ENCODE measurements at places on chromosomes 2 and 18. TPM values are rescaled to one million over a fixed set of nuclear protein-coding genes. Genes with fewer than 3 reads are reported as not detected.

Gene RAB6D
- 1.6 TPM for polyA plus RNA-seq

Gene CPLX4
- polyA plus RNA-seq: 0.14 TPM

Gene REG1B
- not detected for polyA plus RNA-seq

Gene PID1
- polyA plus RNA-seq: 11.1 TPM

Gene CFAP65
- 0.27 TPM for polyA plus RNA-seq

Gene INO80B
- 14.6 TPM for polyA plus RNA-seq

All from left renal pelvis (tissue), 4 donors.